ENCODE measurements at places on chromosomes 5 and 9. TPM values are rescaled to one million over a fixed set of nuclear protein-coding genes. Genes with fewer than 3 reads are reported as not detected.
A peak's percentile ranks its signal among the peaks of the same experiment; 100 is the strongest.

The GMCL2 gene
- total RNA-seq: not detected

The OBP2B gene
- total RNA-seq: not detected

The QSOX2 gene
- 5.4 TPM for total RNA-seq

The TAF11L5 gene
- total RNA-seq: not detected

The SPATA31A3 gene
- not detected for total RNA-seq

The PCDHB2 gene
- total RNA-seq: 2.7 TPM

The NR2F1 gene
- 43.8 TPM for total RNA-seq

The PPP3R2 gene
- not detected for total RNA-seq

The SPINK6 gene
- total RNA-seq: not detected

The REEP2 gene
- 24.5 TPM for total RNA-seq

DNA sequence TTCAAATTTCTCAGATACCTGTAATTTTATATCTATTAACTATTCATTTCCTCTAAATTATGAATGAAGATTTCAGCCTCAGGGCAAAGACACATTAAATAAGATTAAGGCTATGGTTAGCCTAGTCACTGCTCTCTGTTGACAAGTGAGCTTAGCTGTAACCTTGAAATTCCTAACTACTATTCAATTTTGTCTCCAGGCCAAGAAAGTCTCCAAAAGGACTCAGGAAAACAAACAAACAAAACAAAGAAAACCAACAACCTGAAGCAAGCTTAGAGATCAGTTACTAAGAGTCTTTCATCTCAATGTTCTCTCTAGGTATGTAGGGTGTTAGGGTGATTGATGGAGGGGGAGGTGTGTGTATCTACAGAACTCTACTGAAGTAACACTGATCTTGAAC is 9.6 kb upstream of the CTNNAL1 start:
- no peak for DNase-seq
- peaks cover 25% of the 10 kb centered on the region for H3K4me1 ChIP-seq
- no peak overlapping the region for H3K27ac ChIP-seq
- H3K36me3 ChIP-seq: peaks cover 5% of the 10 kb centered on the region
- no peaks in the 10 kb centered on the region for H3K27me3 ChIP-seq
- H3K4me3 ChIP-seq: no peak overlapping the region

DNA sequence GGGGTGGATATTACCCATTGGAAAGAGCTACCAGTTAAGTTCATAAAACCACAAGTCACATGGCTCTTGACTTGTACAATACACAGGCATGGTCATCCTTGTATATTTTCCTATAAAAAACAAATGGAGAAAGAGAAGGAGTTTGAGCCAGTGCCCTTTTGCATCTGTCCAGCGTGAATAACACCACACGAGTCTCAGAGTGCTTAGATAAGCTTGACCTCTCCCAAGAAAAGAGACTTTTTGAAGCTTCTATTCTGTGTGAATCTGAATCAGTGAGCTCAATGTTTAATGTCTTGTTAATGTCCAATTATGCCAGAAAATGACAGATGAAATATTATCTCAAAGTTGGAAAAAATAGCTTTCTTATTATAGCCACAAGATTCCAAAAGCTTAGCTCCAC is 30.9 kb upstream of the LPAR1 start:
- DNase-seq: no peak
- peak overlapping the region; percentile 8 for H3K27ac ChIP-seq
- no peak overlapping the region for H3K4me3 ChIP-seq
- no peaks in the 10 kb centered on the region for H3K36me3 ChIP-seq
- peaks cover 16% of the 10 kb centered on the region for H3K4me1 ChIP-seq
- H3K27me3 ChIP-seq: no peaks in the 10 kb centered on the region

- H3K4me1 ChIP-seq: no peaks in the 10 kb centered on the region
- H3K36me3 ChIP-seq: no peaks in the 10 kb centered on the region
- no peak overlapping the region for H3K4me3 ChIP-seq
- no peaks in the 10 kb centered on the region for H3K27me3 ChIP-seq
- no peak overlapping the region for H3K27ac ChIP-seq
Observed at GRCh38 chr9:99092643-99093491, 12.0 kb upstream of the TGFBR1 start.

DNA sequence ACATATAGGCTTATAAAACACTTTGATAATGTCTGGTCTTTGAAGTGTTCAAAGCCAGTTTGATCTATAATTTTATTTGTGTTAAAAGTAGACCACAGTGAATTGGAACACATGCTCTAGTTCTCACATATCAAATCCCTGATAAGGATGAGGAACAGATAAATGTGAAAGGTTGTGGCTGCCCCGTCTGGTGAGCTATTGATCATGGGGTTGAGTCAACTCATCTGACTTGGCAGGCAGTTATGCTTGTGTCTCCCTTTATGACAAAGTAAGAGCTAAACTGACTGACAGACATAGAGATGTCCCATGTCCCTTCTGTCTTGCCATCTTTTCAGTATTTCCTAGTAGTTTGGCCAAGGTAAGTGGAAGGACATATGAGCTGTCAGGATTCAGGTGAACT is 2.9 kb upstream of the ERMP1 start:
- no peak for DNase-seq
- H3K4me1 ChIP-seq: peaks cover 11% of the 10 kb centered on the region
- no peak overlapping the region for H3K4me3 ChIP-seq
- H3K36me3 ChIP-seq: no peaks in the 10 kb centered on the region
- H3K27me3 ChIP-seq: no peaks in the 10 kb centered on the region

DNA sequence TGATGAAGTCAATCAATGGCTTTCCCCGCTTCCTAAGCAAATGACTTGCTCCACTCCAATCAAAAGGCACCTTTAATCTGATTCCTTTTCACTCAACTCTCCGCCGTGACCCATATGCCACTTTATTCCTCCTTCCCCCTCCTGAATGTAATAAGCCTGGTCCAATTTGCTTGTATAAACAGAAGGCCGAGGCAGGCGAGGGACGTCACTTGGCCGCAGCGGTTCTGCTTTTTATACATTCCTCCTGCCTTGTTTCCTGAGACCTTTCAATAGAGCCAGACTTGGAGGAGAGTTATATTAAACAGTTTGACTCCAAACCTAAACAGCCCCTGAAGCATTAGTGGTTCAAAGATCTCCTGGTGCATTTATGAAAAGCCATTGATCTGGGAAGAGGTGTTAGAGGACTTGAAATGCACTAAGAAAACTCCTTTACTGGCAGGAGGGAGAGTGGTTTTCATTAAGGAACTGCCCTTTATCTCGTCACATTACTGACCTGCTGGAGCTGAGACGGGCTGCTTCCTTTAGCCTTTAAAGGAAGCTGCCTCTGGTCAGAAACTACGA is 273.4 kb downstream of the SLIT3 start:
- H3K36me3 ChIP-seq: no peaks in the 10 kb centered on the region
- H3K4me1 ChIP-seq: no peaks in the 10 kb centered on the region
- H3K27me3 ChIP-seq: no peaks in the 10 kb centered on the region
- peak overlapping the region; percentile 55 for H3K27ac ChIP-seq

- no peak for DNase-seq
- H3K4me1 ChIP-seq: peaks cover 81% of the 10 kb centered on the region
- H3K4me3 ChIP-seq: no peak overlapping the region
Observed at GRCh38 chr5:150612405-150612804, 28.1 kb upstream of the SYNPO start.

DNA sequence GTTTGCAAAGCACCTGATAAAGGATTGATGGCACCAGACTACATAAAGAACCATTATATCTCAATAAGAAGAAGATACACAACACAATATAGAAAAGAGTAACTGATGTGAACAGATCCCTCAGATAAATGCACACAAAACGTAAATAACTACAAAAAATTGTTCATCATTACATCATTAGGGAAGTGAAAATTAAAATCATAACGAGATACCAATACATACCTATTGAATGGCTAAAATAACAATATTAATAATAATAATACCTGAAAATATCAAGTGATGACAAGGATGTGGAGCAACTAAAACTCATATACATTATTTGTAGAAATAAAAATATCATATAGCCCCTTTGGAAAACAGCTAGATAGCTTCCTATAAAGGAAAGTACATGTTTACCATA is 469.5 kb downstream of the DMRTA1 start:
- H3K27ac ChIP-seq: no peak overlapping the region
- no peak for DNase-seq
- H3K36me3 ChIP-seq: no peaks in the 10 kb centered on the region

- no peak for DNase-seq
- no peaks in the 10 kb centered on the region for H3K27me3 ChIP-seq
- H3K4me3 ChIP-seq: no peak overlapping the region
- H3K36me3 ChIP-seq: no peaks in the 10 kb centered on the region
Observed at GRCh38 chr5:136251502-136252169, 58.7 kb upstream of the SMIM32 start.

DNA sequence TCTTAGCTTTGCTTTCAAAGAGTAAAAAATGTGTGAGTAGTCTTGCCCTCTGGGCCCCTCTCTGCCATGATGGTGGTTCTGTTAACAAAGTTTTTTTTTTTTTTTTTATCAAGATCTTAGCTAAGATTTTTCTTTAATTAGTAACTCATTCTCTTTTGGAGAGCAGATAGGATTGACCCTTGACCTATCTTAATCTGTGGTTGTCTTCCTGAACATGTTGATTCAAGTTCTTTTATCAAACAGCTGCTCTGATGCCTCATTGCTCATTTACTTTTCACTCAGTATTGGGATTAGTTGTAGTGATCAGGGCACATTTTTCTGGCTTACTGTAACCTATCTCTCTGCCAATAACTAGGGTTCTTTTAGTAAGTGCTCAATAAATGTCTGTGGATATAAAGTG is 106.3 kb downstream of the PCSK5 start:
- no peak overlapping the region for H3K4me3 ChIP-seq
- peaks cover 20% of the 10 kb centered on the region for H3K4me1 ChIP-seq
- no peaks in the 10 kb centered on the region for H3K27me3 ChIP-seq
- H3K36me3 ChIP-seq: no peaks in the 10 kb centered on the region

- H3K27me3 ChIP-seq: no peaks in the 10 kb centered on the region
- no peak for DNase-seq
- no peak overlapping the region for H3K4me3 ChIP-seq
- no peaks in the 10 kb centered on the region for H3K36me3 ChIP-seq
- H3K27ac ChIP-seq: peak overlapping the region; percentile 23
Observed at GRCh38 chr5:86979811-86980411, 287.8 kb upstream of the RASA1 start.

GRCh38 chr9:105331755-105332154 is 87.3 kb downstream of the SLC44A1 start:
- no peak for DNase-seq
- no peaks in the 10 kb centered on the region for H3K27me3 ChIP-seq
- H3K4me1 ChIP-seq: peaks cover 20% of the 10 kb centered on the region
- no peak overlapping the region for H3K27ac ChIP-seq
- H3K36me3 ChIP-seq: peaks cover 8% of the 10 kb centered on the region

DNA sequence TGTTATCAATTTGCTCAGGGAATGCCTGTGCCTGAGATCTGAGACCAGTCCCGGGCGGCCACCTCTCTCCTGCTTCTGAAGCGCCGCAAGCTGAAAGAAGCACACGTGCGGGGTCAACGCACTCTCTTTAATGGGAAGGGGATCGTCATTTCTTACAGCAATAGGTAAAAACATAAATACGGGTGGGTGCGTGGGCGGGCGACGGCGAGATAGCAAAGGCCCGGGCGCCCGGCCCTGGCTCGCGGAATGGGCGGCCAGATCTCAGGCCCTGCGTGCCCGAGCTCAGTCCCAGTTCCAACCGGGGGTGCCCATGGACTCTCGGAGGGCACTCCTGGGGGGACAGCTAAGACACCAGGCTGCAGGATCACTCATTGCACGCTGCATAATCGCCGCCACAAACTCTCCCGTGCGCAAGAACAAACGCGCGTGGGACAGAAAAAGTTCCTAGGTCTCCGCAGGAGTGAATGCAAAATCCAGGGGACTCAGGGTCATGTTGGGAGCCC is 3.0 kb downstream of the NKX2-5 start:
- H3K36me3 ChIP-seq: peaks cover 18% of the 10 kb centered on the region
- H3K4me3 ChIP-seq: no peak overlapping the region
- peaks cover 63% of the 10 kb centered on the region for H3K4me1 ChIP-seq
- H3K27me3 ChIP-seq: peaks cover 100% of the 10 kb centered on the region

DNA sequence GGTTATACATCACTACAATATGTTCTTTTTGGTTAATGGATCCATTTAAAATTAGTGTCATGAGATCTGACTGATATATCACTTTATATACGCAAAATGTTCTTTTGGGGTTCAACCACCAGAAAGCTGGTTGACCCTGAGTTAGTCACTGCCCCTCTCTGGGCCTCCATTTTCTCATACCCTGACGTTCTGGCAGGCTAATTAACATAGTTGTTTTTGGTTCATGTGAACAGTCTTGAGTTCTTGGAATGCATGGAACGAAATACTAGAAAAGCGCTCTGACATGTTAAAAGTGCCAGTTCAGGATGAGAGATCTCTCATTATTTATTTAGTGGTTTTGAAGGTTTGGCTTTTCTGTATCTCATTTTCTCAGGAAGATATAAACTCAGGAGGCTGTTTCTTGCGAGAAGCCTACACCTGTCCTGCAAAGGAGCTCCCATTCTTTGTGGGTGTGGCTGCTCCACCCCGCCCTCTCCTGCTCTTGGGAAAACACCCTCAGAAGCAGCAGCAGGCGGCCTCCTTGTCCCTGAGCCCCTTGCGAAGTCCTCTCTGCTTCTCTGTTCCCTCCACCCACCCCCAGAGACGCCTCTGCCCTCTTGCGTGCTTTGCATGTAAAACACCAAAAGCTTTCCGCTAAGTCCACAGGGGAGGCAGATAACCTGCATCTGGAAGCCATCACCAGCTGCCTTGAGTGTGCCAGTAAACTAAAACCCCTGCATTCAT is 302.4 kb upstream of the PANK3 start:
- H3K27ac ChIP-seq: no peak overlapping the region
- no peak overlapping the region for H3K4me3 ChIP-seq
- H3K36me3 ChIP-seq: no peaks in the 10 kb centered on the region

GRCh38 chr5:170475294-170476000 is 28.4 kb upstream of the KCNIP1 start:
- no peaks in the 10 kb centered on the region for H3K4me1 ChIP-seq
- H3K27me3 ChIP-seq: peaks cover 8% of the 10 kb centered on the region
- no peaks in the 10 kb centered on the region for H3K36me3 ChIP-seq
- no peak overlapping the region for H3K4me3 ChIP-seq
- H3K27ac ChIP-seq: no peak overlapping the region

- no peaks in the 10 kb centered on the region for H3K36me3 ChIP-seq
- no peak overlapping the region for H3K27ac ChIP-seq
- no peak for DNase-seq
- no peak overlapping the region for H3K4me3 ChIP-seq
- H3K27me3 ChIP-seq: no peaks in the 10 kb centered on the region
Observed at GRCh38 chr9:72907421-72907820, 45.4 kb downstream of the ALDH1A1 start.

DNA sequence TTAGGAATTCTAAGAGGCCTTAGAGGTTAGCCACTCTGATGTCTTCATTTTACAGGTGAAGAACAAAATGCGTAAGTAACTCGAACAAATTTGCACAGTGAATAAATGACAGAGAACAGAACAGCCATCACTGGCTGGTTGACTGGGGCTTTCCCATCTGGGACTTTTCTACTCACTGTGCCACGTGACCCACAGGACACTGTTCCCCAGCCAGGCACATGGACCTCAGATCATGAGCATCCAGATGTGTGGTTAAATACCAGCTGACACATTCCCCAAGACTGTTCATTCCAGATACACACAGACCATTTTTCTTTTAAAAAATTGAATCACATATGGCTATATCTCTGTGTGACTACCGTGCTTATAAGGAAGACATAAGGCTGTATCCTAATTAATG is 25.8 kb upstream of the MED10 start:
- no peaks in the 10 kb centered on the region for H3K36me3 ChIP-seq
- H3K4me1 ChIP-seq: no peaks in the 10 kb centered on the region
- no peak overlapping the region for H3K4me3 ChIP-seq
- H3K27me3 ChIP-seq: no peaks in the 10 kb centered on the region
